Hepatic stellate cell (primary cell): ENCODE measurements at places on chromosomes 1 and 21.
A peak's percentile ranks its signal among the peaks of the same experiment; 100 is the strongest.

DNA sequence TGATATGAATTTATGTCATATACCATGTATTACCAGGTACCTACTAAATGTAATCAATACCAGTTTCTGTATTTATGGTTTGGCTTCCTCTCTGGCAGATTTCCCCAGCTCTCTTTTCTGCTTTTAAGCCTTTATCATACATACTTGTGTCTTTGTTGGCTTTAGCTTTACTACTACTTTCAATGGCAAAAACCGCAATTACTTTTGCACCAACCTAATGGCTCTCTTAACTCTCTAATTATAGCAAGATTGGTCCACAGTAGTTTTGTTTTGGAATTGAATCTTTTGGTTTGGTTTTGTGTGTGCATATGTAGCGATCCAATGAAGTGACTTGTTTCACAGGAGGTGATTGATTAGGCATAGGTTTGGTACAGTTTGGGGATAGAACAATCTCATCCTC, 93.6 kb downstream of the ATG4C start:
- no peak for DNase-seq

- no peak for DNase-seq
Observed at GRCh38 chr1:31715873-31716220, 12.0 kb upstream of the COL16A1 start.

- no peak for DNase-seq
Observed at GRCh38 chr1:43982808-43983207, 3.8 kb downstream of the B4GALT2 start.

DNA sequence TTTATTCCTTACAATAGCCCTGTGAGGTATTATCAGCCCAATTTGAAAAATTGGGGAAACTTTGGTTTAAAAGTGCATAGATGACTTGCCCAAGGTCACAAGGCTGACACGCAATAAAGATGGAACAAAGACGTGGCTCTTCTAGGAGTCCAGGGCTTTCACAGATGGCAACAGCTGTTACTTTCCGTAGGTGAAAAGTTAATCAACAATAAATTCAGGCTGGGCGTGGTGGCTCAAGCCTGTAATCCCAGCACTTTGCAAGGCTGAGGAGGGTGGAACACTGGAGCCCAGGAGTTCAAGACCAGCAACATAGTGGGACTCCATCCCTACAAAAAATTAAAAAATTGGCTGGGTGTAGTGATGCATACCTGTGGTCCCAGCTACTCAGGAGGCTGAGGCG, 87.8 kb upstream of the ATF3 start:
- DNase-seq, result no peak

DNA sequence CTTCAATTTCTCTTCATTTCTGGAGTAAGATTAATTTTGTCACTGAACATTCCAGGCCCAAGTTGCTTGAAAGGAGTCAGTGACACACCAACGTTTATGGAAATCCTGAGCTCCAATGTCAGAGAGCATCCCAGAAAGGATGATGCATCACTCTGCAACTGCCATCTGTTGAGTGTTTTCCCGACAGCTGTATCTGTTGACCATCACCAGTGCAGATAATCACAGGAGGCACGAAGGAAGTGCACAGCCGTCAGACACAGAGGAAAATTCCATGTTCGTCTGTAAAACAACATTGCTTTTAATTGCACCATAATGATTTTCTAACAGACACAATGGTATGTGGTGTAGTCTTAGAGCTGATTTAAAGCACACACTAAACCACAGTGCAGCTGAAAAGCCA, 376.7 kb upstream of the ADGRL2 start:
- peak; percentile 5 for DNase-seq

DNA sequence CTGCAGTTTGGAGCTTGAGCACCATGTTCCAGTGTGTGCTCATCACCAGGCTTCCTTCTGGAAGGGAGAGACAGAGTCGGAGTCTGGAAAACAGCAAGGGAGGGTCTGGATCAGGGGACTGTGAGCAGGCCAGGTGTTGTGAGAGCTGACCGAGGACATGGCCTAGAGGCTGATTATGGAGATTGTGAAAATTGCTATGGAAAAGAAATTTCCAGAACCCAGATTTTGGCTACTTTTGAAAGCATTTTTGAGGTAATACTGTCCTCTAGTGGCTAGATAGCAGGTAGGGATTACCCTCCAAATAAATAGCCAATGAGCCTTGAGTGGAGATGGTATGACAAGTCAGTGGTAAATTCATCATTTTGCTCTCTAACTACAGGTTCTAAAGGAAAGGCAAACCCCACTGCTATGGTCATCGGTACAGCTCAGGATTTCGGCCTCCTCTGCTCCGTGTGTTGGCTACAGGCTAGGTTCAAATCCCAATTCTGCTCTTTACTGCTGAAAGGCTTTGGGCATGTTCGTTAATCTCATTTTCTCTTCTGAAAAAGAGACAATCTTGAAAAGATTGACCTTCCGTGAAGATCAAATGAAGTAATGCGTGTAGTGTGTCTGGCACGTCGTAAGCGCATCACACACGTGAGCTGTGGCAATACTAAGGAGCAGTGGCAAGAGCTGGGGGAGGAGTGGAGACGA, 1.0 kb upstream of the HAO2 start:
- peak; percentile 38 for DNase-seq
